ENCODE measurements at places on chromosomes 4 and X.

GRCh38 chr4:45732161-45732560, 391.7 kb downstream of the GABRG1 start:
- no peak for DNase-seq

- DNase-seq = no peak
Measured at GRCh38 chr4:54941994-54942552, 183.3 kb downstream of the KDR start.

DNA sequence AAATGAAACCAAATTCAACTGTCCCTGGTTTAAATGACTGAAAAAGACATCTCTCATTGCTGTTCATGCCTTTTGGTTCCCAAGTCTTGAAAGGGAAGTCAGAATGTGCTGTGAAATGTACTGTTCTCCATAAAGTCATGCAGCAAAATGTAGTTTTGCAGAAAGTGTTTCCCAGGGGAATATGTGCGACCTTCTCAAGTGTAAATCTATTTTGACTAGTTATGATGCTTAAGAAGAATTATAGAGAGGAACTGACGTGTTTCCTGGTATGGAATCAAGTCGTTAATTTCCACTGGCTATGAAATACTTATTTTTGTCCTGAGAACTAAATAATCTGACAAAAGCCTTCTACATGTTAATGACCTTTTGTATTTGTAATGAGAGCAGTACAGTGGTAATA, 223.1 kb downstream of the CLCN4 start:
- no peak for DNase-seq

GRCh38 chr4:622996-623913, 2.1 kb upstream of the PDE6B start:
- DNase-seq = no peak

DNA sequence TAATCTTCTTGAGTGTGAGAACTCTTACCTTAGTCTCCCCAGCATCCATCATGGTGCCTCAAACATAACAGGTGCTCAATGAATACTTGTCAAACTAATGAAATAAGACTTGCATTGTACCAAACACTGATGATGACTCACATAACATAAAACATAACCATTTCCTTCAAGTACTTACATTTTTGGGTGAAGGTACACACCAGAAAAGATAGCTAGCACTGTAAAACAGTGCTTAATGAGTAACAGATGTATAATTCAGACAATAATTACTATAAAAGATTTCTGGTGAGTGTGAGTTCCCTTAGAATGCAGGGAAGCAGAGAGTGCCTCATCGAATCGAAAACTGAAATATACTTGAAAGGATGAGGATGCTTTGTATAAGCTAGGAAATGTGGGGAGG, 70.1 kb upstream of the HCCS start:
- DNase-seq = no peak

- DNase-seq = no peak
Measured at GRCh38 chrX:13936521-13937225, 93.0 kb downstream of the GEMIN8 start.

DNA sequence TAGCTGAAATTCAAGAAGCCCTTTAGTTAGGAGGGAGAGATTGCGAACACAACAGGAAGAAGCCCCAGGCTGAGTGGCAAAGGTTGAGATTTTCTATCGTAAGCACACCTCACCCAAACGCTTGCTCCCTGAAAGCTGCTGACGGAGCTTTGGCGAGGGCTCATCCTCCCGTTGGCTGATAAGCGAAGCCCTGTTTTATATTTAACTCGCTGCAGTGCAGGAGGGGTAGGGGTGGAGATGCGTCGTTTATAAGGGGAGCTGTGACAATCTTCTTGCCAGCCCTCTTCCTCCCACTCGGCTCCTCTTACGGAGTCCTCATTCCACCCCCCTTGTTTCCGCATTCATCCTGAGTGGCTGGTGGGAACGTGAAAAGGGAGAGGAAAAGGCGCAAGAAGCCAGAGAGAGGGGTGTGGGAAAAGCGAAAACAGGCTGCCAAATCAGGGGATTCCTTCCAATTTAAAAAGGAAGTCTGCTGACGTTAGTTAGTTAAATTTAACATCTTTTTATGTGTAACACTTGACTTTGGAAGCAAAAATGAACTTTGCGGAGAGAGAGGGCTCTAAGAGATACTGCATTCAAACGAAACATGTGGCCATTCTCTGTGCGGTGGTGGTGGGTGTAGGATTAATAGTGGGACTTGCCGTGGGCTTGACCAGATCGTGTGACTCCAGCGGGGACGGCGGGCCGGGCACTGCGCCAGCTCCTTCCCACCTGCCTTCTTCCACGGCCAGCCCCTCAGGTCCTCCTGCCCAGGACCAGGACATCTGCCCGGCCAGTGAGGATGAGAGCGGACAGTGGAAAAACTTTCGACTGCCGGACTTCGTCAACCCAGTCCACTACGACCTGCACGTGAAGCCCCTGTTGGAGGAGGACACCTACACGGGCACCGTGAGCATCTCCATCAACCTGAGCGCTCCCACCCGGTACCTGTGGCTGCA, at the start of gene ENPEP:
ENPEP (plus strand) TSS at position 275 of the 938 bp plus-strand sequence; CDS start at position 535, 260 bp downstream.
- DNase-seq = no peak

DNA sequence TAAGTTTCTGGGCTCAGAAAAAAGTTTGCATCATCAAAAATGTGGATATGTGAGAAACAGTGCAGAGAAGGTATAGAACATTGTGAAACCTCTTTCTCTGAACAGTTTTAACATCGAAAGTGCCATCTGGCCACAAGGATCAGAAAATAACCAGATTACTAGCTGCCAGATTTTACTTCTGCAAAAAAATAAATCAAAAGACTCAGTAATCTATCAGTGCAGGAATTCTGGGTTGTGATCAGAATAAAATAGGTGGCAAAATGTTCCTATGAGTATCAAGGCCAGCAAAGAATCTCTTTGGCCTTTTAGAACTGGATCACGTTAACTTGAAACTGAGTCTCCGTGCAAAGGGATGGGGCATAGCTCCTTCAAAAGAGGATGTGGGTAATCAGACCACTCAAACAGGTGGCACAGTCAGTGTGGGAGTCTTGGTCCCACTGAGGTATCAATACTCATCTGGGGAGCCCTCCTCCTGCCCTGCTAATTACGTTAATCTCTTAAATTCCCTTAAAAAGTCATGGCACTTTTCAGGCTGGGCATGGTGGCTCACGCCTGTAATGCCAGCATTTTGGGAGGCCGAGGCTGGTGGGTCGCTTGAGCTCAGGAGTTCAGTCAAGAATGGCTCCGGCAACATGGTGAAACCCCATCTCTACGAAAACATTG, 26.7 kb upstream of the RBM47 start:
- no peak for DNase-seq

GRCh38 chr4:7762376-7763030, 177.2 kb downstream of the AFAP1 start:
- DNase-seq = no peak

GRCh38 chr4:47863486-47863885, 25.6 kb upstream of the CORIN start:
- DNase-seq = no peak

DNA sequence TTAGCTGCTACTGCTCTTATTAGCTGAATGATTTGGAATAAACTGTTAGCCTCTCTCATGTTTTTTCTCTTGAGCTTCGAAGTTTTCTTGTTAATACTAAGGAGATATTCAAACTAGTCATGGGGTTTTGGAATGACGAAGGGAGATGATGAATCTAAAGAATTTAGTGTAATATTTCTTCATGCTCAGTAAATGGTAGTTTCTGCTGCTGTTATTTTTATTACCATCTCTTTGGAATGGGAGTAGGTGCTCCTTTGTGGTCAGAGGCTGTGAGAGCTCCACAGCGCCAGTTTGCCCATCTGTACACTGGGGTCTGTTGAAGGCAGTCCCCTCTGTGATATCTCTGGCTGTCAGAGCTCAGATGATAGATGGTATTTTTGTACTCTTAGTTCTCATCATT, 33.7 kb downstream of the HTT start:
- DNase-seq = no peak

DNA sequence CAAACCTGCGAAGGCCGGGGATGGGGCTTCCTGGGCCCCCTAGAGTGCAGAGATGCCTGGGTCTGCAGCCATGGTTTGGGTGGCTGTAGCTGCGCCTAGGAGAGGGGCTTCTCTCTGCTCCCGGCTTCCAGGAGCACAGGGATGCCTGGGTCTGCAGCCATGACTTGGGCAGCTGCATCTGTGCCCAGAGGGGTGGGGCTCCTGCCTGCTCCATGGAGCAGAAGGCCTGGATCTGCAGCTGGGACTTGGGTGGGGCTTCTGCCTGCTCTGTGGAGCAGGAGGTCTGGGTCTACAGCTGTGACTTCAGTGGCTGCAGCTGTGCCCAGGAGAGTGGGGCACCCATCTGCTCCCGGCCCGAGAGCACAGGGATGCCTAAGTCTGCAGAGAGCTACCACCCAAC, 20.8 kb downstream of the SPON2 start:
- DNase-seq = no peak

GRCh38 chr4:3361896-3362295, 69.1 kb downstream of the RGS12 start:
- no peak for DNase-seq

DNA sequence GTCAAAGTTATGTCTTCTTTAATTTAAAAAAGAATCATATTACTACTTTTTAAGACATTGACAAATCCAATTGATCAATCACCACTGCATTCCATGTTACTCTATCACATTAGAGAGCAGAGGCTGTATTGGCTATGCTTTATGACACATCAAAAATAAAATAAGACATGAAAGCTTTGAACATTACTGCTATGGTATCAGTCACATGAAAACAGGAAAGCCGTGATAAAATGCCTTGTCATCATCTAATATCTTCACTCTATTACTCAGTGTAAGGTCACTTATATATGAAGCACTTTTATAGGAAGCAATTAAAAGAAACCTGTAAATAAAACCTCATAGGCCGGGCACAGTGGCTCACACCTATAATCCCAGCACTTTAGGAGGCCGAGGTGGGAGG, 27.7 kb upstream of the CEP135 start:
- DNase-seq = no peak

DNA sequence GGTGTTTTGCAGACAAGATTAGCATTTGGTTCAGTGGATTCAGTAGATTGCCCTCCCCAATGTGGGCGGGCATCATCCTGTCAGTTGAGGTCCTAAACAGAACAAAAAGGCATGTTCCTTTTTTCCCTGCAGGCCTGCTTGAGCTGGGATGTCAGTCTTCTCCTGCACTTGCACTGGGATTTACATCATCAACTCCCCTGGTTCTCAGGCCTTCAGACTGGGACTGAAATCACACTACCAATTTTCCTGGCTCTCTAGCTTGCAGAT, 278.9 kb upstream of the FTHL17 start:
- DNase-seq = no peak

DNA sequence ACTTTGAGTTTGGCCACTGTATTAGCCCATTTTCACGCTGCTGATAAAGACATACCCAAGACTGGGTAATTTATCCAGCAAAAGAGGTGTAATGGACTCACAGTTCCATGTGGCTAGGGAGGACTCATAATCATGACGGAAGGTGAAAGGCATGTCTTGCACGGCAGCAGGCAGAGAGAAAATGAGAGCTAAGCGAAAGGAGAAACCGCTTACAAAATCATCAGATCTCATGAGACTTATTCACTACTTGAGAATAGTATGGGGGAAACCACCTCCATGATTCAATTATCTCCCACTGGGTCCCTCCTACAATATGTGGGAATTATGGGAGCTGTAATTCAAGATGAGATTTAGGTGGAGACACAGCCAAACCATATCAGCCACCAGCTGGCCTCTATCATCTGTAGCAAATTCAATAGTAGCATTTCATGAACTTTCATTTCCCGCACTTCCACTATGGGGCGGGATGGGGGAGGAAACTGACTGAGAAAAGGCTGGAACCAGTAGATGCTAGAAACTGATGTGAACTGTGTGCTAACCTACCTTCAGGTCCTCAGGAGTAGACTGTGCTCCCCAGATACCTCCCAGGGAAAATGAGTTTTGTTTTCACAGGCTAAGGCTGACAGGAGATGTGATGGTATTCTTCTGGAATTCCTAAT, 35.3 kb upstream of the LGI2 start:
- no peak for DNase-seq

DNA sequence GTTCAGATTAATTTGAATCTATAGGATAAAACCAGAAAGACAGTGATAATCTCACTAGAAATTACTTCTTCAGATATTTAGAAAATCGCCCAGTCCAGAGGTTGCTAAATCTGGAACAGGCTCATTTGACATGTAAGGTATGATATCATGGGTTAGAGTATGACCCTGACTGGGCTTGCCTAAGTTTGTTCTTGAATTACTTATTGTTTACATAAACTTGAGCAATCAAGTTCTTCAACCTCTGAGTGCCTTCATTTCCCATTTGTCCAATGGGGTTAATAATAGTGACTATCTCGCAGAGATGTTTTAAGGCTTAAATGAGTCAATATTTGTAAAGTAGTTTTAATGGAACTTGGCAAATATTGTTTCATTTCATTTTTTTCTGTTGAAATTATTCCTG, 1947.6 kb upstream of the IGFBP7 start:
- no peak for DNase-seq

- DNase-seq = no peak
Measured at GRCh38 chr4:12697970-12698369, 786.2 kb downstream of the RAB28 start.

DNA sequence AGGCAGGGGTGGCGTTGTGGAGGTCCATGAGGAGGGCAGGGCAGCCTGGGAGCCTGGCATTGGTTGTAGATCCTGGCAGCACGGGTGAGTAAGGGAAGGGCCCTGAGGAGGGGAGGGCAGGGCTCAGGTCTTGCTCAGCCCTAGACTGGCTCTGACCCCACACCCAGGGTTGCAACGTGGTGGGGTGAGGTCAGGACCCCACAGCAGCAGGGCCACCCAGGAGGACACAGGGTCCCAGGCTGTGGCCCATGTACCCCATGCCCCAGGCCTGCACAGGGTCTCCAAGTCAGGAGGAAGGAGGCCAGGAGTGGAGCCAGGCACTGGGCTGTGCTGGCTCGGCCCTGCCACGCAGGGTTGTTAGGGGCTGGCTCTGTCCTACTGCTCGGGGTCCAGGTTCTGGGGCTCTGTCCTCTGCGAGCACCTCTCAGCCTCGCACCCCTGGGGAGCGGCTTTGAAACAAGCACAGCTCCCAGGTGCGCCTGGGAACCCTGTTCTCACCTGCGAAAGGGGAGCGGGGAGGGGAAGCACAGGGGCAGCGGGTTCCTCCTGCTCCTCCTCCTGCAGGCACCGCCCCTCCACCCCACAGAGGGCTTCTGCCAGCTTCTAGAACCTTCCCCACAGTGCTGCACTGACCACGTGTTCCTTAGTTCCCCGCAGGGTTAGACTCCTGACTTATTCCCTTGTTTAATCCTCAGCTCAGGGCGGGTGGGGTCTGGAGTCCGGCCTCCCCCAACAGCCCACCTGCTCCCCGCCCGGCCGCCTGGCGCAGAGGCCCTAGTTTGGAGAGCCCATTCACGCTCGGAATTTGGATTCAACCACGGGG, 20.4 kb downstream of the MSANTD1 start:
- DNase-seq = no peak

DNA sequence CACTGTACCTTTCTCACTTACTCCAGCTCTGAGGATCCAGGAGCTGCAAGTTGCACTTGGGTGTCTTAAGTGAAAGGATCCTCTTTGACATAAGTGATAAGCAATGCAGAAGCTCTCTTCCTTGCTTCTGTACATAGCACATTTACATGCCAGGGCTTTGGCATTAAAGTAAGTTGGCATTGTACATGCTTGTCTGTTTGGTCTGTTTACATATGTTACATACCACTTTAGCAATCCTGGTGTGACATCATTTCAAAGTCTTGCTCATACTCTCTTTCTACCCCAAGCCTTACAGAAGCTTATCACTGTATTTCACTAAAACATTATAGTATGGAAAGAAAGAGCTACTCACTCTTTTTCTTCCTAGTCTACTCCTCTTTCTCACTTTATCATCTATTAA, 2548.3 kb downstream of the ARAP2 start:
- DNase-seq = no peak
